ENCODE measurements at places on chromosomes 1 and 21.

DNA sequence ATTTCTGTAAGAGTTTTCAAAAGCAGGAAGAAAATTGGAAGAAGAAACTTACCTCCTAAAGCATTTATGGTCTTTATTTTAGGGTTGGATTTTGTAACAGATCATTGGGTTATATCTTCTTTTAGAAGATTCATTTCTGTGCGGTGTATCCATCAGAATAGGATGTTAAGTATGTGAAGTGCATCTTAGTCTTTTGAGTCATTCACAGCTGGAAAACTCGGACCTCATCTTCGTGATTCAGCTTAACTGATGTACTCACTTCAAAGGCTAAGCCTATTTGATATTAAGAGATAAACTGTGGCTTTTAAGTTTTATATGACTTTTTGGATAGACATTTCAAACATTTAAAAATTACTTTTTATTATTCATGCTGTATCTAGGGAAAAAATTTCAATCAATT, 56.3 kb downstream of the GIPC2 start:
- DNase-seq: no peak

- peak; percentile 56 for DNase-seq
Measured at GRCh38 chr1:89843273-89844130, 22.7 kb downstream of the LRRC8D start.

DNA sequence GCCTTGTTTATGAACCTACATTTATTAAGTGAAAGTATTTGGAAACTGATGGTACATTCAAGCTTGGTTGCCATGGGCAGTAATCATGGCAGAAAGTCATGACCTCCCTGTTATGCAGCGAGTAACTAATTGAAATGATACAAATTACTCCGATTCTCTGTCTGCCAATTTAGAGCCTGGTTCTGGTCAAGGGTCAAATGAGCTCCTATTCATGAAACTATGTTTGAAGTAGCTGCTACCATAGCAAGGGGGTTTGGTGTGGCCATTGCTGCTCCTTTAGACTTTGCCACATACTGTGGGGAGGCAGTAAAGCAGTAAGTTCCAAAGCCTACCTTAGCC, 187.2 kb upstream of the FOXD3 start:
- no peak for DNase-seq

GRCh38 chr1:81220614-81221071, 580.1 kb upstream of the ADGRL2 start:
- DNase-seq: no peak

GRCh38 chr1:39691383-39692151, at the start of gene HPCAL4:
Gene HPCAL4 (minus strand): TSS chr1:39691433. CDS start chr1:39684603, 6,830 bp downstream.
- peak; percentile 73 for DNase-seq

- no peak for DNase-seq
Measured at GRCh38 chr1:154553056-154554030, 5.1 kb downstream of the UBE2Q1 start.

- DNase-seq: no peak
Measured at GRCh38 chr1:112881742-112882127, 74.3 kb downstream of the SLC16A1 start.

GRCh38 chr1:238143038-238143437, 252.3 kb upstream of the ZP4 start:
- no peak for DNase-seq

- no peak for DNase-seq
Measured at GRCh38 chr1:222373831-222374602, 173.9 kb downstream of the HHIPL2 start.

DNA sequence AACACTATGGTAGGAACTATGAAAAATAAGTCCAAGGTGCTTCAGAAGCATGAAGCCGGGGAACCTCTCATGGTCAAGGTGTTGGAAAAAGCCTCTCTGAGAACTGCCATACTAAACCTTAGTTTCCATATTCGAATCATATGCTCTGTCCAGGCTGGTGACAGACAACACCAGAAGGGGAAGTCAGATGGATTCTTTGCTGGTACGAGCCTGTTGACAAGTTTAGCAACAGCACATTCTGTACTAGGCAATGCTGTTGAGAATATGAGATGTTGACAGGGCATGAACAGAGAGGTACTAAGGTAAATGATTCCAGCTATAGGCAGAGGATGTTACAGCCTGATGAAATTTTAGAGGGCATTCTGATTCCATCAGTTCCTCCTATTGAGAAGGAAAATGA, 461.3 kb upstream of the ZRANB2 start:
- no peak for DNase-seq

DNA sequence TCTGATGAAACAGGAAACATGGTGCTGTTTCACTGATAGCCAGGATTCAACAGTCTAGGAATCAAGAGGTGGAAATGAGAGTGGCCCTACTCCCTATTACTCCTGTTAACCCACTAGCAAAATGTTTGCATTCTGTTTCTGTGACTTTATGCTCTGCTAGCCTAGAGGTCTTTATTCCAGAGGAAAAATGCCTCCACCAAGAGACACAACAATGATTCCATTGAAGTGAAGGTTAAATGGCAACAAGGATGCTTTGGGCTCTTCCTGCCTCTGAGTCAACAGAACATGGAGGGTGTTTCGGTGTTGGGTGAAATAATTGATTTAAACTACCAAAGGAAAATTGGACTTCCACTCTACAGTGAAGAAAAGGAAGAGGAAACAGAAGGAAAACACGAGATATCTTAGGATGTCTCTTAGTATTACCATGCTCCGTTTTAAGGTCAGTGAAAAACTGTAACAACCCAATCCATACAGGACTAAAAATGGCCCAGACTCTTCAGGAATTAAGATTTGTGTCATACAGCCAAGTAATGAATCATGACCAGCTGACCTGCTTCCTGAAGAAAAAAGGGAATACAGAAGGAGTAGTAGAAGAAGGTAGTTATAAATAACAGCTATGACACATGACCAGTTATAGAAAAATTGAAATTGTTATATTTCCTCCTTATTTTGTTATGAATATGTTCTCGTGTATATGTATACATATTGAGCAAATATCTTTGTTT, 1237.8 kb downstream of the NCAM2 start:
- no peak for DNase-seq

DNA sequence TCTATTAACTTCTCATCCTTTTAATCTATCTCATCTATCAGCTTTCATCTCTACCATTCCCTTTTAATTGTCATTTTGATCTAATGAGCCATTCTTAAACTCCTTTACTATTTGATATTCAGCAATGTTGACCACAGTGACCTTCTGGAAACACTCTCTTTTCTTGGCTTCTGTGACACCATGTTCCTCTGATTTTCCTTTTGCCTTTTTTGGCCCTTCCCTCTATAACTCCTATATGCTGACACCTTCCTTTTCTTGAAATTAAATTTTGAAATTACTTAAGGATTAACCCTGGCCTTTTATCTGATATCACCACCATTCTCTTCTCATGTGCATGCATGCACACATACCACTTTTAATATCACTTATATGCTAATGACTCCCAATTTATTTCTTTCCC, 41.2 kb upstream of the SAMSN1 start:
- DNase-seq: no peak

DNA sequence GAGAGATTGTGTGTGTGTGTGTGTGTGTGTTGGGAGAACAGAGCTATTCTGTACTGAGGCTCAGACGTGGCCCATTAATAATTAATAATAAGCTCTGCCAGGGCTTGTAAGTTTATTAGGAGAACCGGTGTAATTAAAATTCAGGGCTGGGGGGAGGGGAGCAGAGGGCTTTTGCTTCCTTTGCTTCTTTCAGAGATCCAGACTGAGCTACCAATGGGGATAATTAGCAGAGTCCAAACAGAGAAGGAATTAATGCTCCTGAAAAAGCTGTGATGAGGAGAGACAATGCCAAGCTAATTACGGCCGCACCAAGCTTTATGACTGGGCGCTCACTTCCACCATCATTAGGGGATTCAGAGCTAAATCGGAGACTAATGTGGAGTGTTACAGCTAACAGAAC, 4.5 kb downstream of the SYT6 start:
- no peak for DNase-seq

Data from NCI-H187 (cell line).